ENCODE measurements at places on chromosomes 5 and 9.

GRCh38 chr9:123450996-123451395 lies 95.0 kb downstream of the CRB2 start:
- DNase-seq = no peak

DNA sequence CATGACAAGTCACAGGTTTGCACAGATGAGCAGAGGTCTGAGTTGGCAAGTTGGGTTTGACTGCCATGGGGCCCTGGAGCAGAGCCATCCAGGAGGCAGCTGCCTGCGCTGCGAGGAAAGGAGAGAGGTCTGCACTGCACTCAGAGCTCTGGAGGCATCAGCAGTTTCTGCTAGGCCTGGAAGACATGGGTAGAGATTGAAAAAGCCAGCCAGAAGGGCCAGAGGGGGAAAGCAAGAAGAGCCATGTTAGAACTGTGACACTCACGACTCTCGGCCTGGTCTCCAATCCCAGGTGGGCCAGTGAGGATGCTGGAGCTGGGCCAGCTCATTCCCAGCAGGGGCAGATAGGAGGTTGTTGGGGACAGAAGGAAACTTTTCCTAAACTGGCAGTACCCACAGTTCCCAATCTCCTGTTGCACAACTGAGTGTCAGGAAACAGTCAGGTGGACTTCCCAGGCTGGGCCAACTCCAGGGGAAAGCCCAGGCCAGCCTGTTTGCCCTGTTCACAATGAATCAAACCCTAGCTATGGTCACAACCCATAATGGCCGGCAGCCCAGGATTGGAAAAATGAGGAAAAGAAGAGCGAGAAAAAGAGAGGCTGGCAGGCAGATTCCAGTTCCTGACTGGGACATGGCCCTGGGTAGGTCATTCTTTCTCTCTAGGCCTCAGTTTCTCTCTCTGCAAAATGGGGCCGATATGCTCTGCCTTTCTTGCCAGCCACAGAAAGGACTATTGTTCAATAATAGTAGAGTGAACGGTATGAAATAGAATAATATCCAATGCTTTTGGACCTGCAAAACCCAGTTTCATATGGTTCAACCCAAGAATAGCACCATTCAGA lies 7.8 kb upstream of the ORM1 start:
- DNase-seq = no peak

DNA sequence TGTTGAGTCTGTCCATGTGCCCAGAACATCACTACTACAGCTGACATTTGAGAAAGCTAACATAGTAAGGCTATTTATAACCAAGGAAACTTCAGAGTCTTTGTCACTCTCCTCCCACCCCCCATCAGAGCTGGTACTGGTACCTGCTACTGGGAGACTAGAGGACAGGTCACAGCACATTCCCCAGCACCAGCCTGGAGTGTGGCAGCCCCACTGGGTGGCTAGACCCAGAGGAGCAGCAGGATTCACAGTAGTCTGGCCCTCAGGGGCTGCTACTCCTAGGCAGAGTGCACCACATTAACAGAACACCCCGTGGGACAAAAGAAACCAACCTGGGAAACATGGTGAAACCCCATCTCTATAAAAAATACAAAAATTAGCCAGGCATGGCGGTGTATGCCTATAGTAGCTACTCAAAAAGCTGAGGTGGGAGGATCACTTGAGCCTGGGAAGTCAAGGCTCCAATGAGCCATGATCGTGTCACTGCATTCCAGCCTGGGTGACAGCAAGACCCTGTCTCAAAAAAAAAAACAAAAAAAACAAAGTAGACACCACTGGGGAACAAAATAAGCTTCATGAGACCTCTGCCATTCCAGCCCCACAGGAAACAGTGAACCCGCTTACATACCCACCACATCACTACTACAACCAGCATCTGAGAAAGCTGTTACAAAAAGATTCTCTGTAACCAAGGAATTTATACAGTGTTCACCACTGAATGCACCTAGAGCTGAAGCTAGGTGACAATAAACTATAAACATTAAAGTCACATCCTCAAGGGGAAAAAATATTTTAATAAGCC lies 26.3 kb upstream of the PTGER4 start:
- no peak for DNase-seq

DNA sequence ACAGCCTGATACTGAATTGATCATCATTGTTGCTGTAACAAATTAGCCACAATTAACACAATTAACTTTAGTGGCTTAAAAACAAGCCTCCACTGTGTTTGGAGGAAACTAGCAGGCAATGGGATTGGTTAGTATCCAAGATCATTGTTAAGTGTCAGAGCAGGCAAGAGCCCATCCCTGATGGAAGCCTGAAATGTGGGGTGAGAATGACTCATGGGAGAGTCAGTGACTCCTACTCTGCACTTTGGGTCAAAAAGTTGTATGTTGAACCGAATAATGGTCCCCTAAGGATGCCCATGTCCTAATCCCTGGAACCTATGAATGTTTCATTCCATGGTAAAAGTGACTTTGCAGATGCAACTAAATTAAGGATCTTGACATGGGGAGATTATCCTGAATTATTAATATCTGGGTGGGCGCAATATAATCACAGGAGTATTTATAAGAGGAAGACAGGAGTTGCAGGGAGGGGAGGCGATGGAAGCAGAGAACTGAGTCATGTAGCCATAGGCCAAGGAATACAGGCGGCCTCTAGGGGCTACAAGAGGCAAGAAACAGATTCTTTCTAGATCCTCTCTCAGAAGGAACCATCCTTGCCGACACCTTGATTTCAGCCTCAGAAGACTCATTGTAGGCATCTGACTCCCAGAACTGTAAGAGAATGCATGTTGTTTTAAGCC lies 28.8 kb downstream of the ALG2 start:
- DNase-seq = no peak

GRCh38 chr9:117951127-117951526 lies 246.9 kb downstream of the TLR4 start:
- DNase-seq = no peak

All from nucleus accumbens (tissue), 56 donors.